ENCODE measurements at places on chromosomes 11 and 22.

GRCh38 chr11:25037431-25037830, 540.6 kb downstream of the LUZP2 start:
- DNase-seq, result no peak

GRCh38 chr11:105000797-105001196, 22.2 kb downstream of the CASP5 start:
- DNase-seq, result peak; percentile 6

GRCh38 chr11:99887481-99887880, 799.6 kb upstream of the ARHGAP42 start:
- no peak for DNase-seq

- DNase-seq, result no peak
Measured at GRCh38 chr22:27218012-27218920, 560.9 kb downstream of the MIAT start.

DNA sequence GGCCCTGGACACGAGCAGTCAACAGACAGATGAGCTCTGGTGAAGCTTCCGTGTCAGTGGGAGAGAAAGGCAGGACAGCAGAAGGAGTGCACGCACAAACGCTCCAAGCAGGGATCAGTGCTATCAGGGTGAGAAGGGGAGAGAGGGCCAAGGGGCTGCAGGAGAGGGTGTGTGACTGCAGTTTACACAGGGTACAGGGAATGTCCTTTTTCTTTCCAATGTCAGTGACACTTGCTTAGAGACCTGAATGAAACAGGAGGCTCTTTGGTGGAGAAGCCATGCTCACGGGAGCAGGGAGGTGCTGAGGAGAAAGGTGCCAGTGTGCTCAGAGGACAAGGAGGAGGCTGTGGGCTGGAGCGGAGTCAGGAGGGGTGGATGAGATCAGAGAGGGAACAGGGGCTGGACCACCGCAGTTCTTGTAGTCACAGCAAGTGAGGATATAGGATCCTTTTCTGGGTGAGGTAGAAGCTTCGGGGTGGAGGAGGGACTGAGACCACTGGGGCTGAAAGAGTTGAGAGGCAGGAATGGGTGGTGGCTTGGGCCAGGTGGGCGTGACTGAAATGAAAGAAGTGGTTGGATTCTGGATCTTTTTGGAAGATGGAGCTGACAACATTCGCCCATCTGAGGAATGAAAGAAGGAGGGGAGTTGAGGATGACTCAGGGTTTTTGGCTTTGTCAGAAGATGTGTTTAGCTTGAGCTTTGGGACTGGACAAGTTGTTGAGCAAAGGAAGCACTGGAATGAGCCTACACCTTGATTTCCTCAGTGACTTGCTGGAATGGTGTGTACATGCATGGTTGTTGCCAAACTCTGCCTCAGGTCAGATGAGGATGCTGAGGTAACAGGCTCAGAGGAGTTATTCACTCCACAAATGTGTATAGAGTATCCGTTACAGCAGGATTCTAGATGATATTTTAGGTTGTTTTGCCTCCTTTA, 87.9 kb downstream of the ADAMTS15 start:
- DNase-seq, result no peak

GRCh38 chr22:33519974-33520903, 400.0 kb downstream of the LARGE1 start:
- no peak for DNase-seq

- DNase-seq, result no peak
Measured at GRCh38 chr11:65960824-65961266, 689 bp upstream of the SART1 start.

DNA sequence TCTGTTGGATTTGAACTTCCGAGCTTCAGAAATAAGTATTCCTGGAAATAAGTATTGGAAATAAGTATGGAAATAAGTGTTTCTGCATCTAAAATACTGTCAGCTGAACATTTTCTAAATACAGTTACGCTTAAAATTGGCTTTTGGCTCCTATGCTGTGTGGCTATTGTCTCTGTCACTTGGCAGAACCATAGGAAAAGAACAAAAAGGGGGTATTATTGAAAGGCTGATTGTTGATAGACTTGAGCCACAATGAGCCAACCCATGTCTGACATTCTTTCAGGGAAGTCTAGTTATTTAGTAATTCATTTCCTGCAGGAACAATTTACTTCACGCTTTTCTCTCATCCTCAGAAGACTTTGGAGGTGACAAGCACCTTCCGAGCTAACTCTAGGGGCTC, 32.5 kb upstream of the LARGE1 start:
- peak; percentile 40 for DNase-seq

GRCh38 chr22:27507935-27508526, 293.5 kb downstream of the MN1 start:
- DNase-seq, result no peak
